CD4-positive, alpha-beta T cell treated with Interferon gamma for 1 hour (primary cell): ENCODE measurements at places on chromosomes 4 and X.

DNA sequence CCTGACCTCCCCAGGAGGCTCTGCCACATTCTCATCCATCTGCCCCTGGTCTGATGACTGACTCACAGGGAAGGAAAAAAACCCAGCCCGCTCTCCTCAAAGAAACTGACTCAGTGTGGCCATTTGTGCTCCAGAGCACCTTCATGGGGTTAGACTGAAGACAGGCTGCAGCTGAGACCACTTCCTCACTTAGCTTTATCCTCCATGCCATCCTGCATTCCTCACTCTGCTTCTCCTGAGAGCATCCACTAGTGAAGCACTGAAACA lies 35.9 kb upstream of the HPSE start:
- DNase-seq: peak; percentile 6

DNA sequence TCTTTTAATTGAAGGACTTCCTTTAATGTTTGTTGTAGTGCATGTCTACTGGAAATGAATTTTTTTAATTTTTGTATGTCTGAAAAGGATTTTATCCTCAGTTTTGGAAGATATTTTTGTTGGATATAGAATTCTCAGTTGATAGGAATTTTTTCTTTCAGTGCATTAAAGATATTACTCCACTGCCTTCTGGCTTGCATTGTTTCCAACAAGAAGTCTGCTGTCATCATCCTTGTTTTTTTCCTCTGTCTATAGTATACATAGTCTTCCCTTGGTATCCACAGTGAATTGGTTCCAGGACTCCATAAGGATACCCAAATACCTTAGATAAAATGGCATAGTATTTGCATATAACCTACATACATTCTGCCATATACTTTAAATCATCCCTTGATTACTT lies 33.5 kb downstream of the SCD5 start:
- no peak for DNase-seq

DNA sequence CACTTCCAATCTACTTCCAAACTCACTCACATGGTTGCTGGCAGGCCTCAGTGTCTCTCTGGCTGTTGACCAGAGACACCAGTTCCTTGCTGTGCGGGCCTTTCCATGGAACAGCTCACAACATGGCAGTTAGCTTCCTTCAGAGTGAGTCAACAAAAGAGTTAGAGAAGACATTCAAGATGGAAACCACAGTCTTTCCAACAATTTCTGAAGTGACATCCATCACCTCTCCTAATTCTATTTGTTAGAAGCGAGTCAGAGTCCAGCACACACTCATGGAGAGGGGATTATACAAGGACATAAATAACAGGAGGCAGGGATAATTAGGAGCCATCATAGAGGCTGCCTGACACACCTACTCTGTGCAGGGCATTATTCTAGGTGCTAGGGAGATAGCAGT lies 62.5 kb upstream of the TMEM164 start:
- no peak for DNase-seq

DNA sequence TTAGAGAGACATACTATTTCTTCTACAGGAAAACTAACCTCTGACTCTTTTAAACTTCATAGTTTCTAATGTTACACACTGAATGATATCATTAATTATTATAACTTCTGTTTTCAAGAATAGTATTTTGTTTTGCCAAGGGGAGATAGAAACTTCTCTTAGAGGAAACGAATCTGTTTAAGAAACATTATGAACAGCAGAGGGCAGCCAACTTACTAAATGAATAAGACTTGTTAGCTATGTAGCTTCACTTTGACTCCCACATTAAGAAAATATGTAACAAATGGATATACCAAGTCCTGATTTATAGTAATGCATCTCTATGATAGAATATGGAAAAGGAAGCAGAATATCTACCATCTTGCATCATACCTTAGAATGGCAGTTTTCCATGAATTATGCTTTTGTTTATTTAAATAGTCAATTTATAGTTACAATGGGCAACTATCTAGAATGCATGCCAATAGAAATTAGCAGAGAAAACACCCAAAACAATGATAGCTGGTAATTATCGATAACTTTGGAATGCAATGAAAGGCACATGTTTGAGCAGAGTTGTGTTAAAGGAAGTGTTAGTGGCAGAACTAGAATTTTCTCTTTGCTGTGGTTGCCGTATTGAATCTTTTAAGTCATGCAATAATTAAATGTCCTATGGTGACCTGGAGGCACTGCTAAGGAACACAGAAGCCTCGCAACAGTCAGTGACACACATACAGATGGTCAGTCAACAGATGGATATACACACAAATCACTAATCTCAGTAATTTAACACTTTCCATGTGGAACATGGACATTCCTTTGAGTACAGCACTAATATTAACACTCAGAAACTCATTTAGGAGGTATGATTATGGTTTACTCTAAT lies 105.7 kb upstream of the PDLIM3 start:
- no peak for DNase-seq

DNA sequence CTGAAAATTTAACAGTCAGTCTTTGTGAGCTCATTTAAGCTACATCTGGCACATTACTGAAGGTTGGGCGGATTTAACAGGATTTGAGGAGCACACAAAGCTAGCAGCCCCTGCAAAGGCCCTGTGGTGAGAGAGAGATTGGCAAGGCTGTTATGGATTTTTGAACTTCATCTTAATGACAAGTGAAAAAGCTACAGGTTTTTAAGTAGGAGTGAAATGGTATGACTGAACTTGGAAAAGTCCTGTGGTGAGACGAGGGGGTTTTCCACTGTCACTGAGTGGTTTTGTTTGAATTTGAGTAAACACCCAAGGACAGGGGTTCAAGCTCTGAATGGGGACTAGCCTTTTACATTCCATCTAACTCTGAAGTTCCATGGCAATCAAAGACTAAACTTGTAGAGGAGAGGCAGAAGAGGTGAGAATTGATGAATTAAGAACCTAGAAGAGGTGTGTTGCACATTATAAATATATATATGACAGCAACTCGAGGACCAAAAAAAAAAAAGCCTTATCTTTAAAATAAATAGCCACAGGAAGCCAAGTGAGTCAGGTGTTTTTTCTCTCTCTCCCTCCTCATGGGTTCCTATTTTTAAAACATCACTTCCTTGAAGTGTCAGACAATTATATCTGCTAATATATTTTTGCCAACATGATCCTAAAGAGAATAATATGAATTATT lies 47.8 kb upstream of the CLNK start:
- DNase-seq: no peak

- DNase-seq: no peak
Observed at GRCh38 chr4:39544580-39545315, 17.5 kb upstream of the UGDH start.
